ENCODE measurements at places on chromosomes 1 and 21. TPM values are rescaled to one million over a fixed set of nuclear protein-coding genes. Genes with fewer than 3 reads are reported as not detected.

TMED5 gene
- total RNA-seq, result 75.0 TPM

RBM11 gene
- 2.7 TPM for total RNA-seq

ASTN1 gene
- total RNA-seq, result 2.5 TPM

NBPF4 gene
- total RNA-seq, result not detected

MYCL gene
- total RNA-seq, result 10.7 TPM

MFN2 gene
- total RNA-seq, result 47.3 TPM

RUNX3 gene
- 0.47 TPM for total RNA-seq

ZNF697 gene
- total RNA-seq, result 26.6 TPM

RXFP4 gene
- total RNA-seq, result 0.18 TPM

NRAS gene
- 33.2 TPM for total RNA-seq

FAM110D gene
- total RNA-seq, result 1.5 TPM

ITGB2 gene
- 39.2 TPM for total RNA-seq

CELA3B gene
- not detected for total RNA-seq

LCE3D gene
- not detected for total RNA-seq

TTC22 gene
- 6.8 TPM for total RNA-seq

FNDC5 gene
- total RNA-seq, result 55.6 TPM

S100A1 gene
- 5.3 TPM for total RNA-seq

LENEP gene
- total RNA-seq, result not detected

DCST1 gene
- total RNA-seq, result not detected

TMEM269 gene
- total RNA-seq, result 0.47 TPM

POGZ gene
- 108 TPM for total RNA-seq

DNASE2B gene
- total RNA-seq, result not detected

RPE65 gene
- total RNA-seq, result not detected

LSM10 gene
- 12.4 TPM for total RNA-seq

SESN2 gene
- 12.6 TPM for total RNA-seq

PTGFR gene
- 2.6 TPM for total RNA-seq

VAMP3 gene
- total RNA-seq, result 83.7 TPM

DUSP12 gene
- total RNA-seq, result 31.2 TPM

ADAMTS4 gene
- 1.3 TPM for total RNA-seq

CAMTA1 gene
- total RNA-seq, result 50.2 TPM

CLCA4 gene
- not detected for total RNA-seq

ABCD3 gene
- total RNA-seq, result 42.2 TPM

LCE1E gene
- not detected for total RNA-seq

LIN28A gene
- not detected for total RNA-seq

ECE1 gene
- 50.3 TPM for total RNA-seq

AADACL4 gene
- 0.82 TPM for total RNA-seq

GPX7 gene
- total RNA-seq, result 72.8 TPM

All from metanephros (tissue), 2 donors.